Head of caudate nucleus (tissue), 42 donors: ENCODE measurements at places on chromosomes 13 and 19.

GRCh38 chr13:73717632-73718031 is 416.6 kb downstream of the KLF12 start:
- DNase-seq, result no peak

GRCh38 chr19:1081301-1082164 is 13.6 kb downstream of the POLR2E start:
- no peak for DNase-seq

- DNase-seq, result no peak
Measured at GRCh38 chr13:24671386-24672113, 8.7 kb upstream of the ATP12A start.

GRCh38 chr13:67619351-67619994 is 389.3 kb upstream of the PCDH9 start:
- no peak for DNase-seq

DNA sequence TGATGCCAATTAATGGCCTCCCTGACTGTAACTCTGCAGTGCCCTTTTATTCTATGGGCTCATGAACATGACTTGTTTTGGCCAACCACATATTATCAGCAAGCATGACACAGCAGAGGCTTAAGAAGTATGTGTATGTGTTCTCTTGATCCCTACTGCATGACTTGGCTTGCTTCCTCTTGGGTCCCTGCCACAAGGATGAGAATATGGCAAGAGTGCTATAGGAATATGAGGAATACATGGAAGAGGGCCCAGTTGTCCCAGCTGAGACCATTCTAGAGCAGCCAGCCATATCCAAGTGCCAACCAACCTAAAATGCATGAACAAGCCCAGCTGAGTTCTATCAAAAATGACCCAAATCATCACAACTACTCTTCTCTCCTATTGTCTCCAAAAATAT is 576.7 kb upstream of the PCDH9 start:
- DNase-seq, result no peak

- DNase-seq, result no peak
Measured at GRCh38 chr19:28960986-28961705, 251.8 kb downstream of the UQCRFS1 start.

- DNase-seq, result no peak
Measured at GRCh38 chr19:23800271-23800670, 41.6 kb upstream of the ZNF681 start.

DNA sequence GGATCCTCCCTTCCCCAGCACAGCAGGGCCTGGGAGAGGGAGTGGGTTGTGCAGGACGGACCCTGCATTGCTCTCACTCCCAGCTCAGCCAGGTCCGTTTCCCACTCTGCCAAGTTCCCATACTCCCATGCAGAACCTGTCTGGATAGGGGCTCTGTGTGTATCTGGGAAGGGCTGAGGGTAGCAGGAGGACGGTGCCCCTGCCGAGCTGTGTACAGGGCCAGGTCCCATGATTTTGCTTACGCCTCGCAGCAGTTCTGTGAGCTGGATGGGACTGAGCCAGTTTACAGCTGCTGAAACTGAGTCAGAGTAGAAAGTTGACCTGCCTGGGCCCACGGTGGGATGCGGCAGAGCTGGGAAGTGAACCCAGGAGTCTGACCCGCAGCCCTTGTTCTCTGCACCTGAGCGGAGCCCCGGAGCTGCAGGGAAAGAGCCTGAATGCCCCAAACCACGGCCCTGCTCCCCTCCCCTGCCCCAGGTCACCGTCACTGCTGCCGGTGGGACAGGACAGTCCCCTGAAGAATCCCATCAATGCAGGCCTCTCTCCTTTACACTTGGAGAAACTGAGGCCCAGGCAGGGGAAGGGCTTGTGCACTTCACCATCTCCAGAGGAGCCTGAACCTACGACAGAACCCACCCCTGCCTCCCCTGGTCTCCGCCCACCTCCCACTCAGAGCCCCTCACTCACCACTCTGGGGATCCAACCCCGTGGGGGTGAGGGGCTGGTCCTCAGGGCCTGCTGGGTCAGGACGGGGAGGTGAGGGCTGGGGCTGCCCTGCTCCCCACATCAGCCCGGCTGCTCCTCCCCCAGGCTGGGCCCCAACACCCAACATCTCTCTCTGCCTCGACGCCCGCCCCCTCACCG is 3.5 kb downstream of the LILRB5 start:
- no peak for DNase-seq

DNA sequence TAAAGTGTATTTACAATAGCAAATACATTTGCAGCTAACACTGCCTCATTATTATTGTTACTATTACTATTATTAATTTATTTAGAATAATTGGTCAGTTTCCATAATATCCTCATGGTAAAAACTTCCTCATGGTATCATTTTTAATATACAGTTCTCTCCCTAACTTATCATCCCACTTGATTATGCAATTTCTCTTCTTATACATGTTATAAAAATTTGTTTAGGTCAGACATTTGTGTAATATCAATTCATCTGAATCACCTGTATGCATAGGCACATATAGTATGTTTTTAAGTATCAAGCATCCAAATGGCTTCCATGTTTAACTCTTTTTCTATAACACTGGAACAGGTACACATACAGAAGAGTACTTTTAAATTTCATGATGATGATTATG is 210.8 kb upstream of the STARD13 start:
- DNase-seq, result no peak

DNA sequence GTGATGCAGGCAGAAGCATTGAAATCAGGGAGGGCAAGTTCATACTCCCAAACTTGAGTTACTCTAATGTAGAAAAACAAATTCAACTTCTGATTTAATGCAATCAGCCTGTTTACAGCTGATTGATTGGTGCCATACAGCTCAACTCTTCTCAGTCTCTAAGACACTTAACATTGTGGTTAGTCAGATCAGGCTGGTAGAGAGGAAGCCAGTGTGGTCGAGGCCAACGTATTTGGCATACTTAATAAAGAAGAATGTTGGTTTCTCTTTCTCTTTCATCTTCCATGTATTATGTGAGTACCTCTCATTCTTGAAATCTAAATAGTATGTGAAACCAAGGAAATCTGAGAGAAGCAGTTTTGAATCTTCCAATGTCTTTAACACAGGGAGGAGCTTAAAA is 255.0 kb upstream of the SLITRK1 start:
- DNase-seq, result no peak

GRCh38 chr13:44575741-44576350 is at the start of gene TSC22D1:
TSC22D1 (minus strand) TSS chr13:44576330; CDS start chr13:44576074, 256 bp downstream.
- DNase-seq, result peak; percentile 75

DNA sequence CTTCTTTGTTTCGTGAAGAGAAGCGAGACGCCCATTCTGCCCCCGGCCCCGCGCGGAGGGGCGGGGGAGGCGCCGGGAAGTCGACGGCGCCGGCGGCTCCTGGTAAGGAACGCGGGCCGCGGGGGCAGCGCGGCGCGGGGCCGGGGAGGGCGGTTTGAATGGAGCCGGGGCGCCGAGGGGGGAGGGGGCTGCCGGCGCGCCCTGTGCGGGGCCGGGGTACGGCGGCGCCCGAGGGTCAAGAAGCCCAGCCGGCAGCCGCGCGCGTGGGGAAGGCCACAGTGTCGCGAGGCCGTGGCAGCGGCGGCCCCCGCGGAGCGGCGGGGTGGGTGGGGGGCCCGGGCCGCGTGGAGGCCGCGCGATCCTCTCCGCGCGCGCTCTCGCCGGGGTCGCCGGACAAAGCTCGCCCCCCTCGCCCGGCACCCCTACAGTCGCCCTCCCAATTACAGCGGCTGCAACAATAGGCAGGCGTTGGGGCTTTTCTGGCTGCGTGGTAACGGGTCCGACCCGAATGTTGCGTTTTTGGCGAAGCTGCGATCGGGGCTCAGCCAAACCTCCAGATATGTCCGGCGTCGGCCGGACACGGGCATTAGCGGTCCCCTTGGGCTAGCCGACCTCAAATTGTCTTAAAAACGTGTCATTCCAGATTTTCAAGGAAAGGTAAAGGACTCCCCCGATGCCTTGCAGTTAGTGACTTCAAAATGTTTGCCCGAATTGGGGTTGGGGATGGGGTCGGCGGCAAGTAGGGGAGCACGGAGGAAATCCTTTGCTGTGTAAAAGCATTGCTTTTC is 437 bp downstream of the SMARCA4 start:
- peak; percentile 75 for DNase-seq

DNA sequence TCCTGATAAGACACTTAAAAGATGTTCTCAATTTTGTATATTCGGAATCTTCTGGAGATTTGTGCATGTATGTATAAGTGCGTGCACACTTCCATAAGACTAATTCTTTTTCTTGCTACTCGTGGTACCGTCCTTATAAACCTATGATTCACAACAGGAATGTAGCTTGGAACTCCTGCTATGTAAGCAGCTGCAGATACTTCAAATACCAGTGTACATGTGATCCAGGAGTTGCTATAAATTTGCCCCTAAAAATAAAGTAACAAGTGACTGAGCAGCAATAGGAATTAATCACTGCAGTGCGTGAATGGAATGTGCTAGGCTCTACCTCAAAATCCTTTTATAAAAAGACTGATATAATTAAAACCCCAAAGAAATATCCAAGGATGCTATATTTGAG is 214.9 kb downstream of the KLF5 start:
- no peak for DNase-seq

GRCh38 chr13:50449465-50449864 is 394.0 kb downstream of the DLEU7 start:
- DNase-seq, result no peak

- no peak for DNase-seq
Measured at GRCh38 chr13:46529216-46529919, 23.6 kb upstream of the LRCH1 start.

- DNase-seq, result no peak
Measured at GRCh38 chr13:107669391-107669993, 545.8 kb downstream of the LIG4 start.

GRCh38 chr13:112062571-112063570 is 4.1 kb upstream of the SOX1 start:
- no peak for DNase-seq

DNA sequence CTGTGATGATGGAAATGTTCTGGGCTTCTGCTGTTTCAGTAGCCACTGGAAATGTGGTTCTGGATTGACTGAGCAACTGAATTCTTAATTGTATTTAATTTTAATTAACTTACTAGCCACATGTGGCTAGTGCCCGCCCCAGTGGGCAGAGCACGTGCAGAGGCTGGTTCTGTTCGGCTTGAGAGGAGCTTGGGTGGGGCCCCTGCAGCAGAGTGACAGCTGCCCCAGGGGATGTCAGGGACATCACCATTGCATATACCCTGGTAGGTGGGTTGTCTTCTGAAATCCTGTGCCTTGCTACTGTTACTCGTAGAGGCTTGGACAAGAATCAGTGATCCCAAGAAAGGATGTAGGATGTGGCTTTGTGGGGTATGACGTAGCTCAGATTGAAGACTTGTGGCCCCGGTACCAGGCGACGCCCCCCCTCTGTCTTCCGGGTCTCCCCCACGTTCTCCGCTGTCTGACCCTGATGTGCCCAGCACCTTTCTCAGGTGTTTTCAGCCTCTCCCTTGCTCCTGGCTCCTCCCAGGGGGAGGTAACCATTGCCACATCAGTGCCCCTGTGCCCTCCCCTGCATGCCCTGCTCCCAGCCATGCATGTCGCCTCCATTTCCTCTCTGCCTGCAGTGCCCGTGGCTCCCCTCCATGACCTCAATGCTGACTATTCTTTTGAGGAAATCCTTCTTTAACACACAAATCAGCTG is 102.6 kb upstream of the RNF113B start:
- no peak for DNase-seq

DNA sequence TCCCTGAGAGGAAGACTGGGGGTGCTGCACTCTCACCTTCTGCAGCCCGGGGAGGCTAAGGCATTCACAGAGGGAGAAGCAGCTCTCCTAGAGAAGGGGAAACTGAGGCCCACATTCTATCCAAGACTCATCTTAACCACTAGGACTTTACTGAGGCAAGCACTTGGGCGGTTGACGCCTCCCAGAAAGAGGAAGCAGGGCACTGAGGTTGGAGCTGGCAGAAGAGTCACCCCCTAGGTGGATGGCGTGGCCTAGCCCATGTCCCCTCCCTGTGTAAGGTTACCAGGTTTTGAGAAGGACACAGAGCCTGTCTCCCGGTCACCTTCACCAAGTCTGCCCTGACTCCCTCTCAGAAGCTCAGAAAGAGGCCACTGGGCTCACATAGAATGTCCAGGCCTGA is 2.7 kb downstream of the S1PR2 start:
- DNase-seq, result no peak

- DNase-seq, result no peak
Measured at GRCh38 chr19:32638625-32639024, 36.4 kb downstream of the ANKRD27 start.
